Fibroblast of lung (primary cell): ENCODE measurements at places on chromosomes 3 and 15.

DNA sequence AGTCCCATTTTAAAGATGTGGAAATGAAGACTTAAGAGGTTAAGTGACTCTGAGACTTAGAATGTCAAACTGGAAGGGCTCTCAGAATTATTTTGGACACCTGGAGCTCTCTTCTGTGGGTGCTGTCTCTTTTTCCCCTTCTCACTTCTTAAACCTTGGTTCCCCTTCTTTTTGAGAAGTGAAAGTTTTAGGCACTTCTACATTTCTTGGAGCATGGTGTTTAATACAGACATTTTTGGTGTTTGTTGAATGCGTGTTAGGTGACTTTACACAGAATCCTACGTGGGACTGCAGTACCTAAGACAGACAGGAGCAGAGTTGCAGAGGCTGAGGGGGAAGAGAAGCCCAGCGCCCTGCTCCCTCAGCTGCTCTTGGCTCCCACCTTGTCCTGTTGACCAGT lies 133.3 kb downstream of the MDFIC2 start:
- no peak for DNase-seq

DNA sequence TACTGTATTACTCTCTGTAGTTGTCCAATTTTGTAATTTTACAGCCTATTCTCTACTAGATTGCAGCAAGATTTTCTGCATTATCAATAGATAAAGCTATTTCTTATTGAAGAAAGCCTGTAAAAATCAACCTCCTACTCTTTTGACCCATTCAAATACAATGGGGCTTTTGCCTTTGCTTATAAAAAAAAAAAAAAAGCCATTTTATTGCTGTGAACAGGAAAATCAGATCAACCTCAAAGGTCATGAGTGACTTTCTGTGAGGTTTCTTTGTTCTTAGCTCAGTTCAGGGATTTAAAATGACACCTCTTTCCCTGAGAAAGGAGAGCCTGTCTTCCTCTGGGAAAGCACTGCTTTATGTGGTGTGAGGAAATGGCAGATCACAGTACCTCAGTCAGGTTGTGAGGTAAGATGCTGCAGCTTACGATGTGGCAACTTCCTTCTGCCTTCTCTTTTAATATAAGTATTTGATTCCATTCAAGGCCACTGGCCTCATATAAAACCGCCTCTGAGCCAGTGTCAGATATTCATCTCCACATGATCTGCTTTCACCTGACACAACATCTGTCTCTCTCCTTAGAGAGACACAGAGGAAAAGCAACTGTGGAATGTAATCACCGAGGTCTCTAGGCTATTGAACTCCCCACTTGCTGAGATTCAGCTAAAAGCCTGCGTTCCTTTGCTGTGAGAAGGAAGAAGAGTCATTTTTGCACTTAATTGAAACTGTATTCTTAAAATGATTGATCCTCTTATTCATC lies 161.5 kb upstream of the MB21D2 start:
- DNase-seq = no peak

GRCh38 chr15:32747921-32748342 lies 30.1 kb downstream of the GREM1 start:
- DNase-seq = peak; percentile 56

GRCh38 chr3:94500146-94500545 lies 437.3 kb downstream of the NSUN3 start:
- DNase-seq = no peak

DNA sequence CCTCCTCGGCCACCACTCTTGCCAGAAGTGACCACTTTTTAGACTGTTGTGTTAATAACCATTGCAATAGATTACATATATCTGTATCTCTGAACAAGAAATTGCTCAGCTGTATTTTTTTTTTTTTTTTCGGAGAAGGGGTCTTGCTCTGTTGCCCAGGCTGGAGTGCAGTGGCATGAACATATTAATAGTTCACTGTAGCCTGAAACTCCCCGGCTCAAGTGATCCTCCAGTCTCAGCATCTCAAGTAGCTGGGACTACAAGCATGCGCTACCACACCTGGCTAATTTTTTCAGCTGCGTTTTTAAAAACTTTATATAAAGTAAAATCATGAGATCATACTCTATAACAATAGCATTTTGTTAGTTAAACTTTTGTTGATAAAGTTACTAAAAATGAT lies 609.0 kb downstream of the ZNF385D start:
- no peak for DNase-seq

DNA sequence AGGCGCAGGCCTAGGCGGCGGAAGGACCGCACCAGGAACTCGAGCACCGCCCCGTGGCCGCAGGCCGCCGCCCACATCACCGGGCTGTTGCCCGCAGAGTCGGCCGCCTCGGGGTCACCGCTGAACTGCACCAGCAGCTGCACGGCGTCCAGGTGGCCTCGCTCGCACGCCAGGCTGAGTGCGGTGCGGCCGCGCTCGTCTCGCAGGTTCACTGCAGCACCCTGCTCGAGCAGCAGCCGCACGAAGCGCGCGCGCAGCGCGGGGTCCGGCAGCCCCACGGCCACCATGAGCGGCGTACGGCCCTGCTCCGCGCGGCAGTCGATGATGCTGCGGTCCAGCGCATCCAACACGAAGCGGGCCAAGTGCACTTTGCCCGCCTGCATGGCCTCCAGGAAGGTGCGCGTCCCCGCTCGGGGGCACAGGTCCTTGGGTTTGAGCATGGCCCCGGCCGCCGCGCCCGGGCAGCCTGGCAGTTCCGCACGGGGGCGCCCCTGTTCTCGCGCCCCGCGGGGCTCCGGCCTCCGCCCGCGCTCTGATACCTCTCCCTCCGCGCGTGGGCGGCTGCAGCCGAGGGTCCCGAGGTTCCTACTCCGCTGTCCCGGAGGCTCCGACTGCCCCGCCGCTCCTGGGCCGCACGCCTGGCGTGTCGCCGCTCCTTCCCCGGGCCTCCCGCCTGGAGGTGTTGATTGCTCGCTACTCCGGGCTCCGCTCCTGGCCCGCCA lies 556 bp downstream of the ANKRD63 start:
- no peak for DNase-seq

GRCh38 chr3:31896026-31896425 lies 85.0 kb downstream of the OSBPL10 start:
- DNase-seq = no peak

- no peak for DNase-seq
These were observed 25.8 kb downstream of the SIAH2 start for GRCh38 chr3:150736903-150737832.

DNA sequence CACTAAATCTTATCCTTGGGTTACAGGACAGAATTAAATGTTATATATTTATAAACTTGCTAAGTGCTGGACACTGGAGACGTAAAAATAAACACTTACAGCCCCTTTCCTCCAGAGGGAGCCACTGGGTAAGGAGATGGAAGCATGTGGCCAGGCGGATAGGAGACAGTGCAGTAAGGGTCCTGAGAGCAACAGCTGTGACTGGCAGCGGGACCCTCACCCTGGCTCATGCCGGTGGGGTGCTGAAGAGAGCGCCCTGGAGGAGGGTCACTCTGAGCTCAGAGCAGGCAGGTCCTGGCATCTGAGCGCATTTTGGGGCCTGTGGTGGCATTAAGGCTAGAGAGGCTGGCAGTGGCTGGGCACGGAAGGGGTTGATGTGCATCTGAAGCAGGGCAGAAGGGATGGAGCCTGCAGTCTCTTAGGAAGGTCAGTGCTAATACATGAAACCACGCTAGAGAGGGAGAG lies 16.0 kb downstream of the SEC61A1 start:
- no peak for DNase-seq

DNA sequence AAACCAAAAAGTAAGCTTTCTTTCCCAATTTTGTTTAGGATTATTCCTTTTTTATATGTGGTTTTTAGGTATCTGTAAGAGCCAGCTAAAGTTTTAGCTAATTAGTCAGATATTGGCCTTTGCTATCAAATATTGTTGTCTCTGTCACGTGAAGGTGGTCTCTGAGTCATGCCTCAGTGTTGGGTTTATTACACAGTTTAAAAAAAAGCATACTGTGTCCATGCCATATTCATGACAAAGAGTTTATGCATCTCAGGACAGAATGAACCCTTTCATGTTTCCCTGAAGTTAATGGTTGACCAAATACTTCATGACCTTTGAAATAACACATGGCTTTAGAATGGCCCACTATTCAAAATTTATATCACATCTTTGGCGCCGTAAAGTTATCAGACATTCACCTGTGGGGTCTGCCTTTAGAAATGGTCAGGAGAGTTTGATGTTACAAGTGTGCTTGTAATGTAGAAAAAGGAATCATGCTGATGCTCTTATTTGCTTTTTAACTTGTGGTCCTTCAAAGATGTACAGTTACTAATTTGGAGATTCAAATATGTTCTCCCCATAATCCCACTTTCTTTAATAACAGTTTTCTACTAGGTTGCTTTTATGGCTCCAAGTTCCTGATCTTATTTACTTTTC lies 101.5 kb downstream of the MYRIP start:
- DNase-seq = no peak
